ENCODE measurements at places on chromosomes 5 and 9.

- DNase-seq: no peak
Observed at GRCh38 chr5:126978258-126978657, 52.1 kb downstream of the MARCHF3 start.

- DNase-seq: no peak
Observed at GRCh38 chr9:123220127-123220526, 48.3 kb downstream of the STRBP start.

DNA sequence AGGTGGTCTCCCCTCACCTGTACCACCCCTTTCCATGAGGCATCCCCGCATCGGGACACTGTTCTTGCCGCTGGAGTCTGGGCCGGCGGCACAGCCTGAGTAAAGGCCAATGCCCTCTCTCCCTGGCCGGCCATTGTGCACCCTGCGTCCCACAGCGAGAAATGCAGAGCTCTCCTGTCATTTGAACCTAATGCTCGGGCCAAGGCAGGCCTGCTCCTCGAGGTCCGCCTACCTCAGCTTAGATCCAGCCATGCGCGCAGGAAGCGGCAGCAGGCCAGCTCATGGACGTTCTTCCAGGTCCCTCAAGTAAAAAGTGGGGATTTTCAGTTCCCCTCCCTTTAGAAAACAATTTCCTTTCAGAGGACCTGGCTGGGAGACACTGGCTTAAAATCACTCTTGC lies 135.0 kb downstream of the HSD17B3 start:
- DNase-seq: no peak

GRCh38 chr5:68732251-68732650 lies 361.6 kb upstream of the SLC30A5 start:
- DNase-seq: no peak

DNA sequence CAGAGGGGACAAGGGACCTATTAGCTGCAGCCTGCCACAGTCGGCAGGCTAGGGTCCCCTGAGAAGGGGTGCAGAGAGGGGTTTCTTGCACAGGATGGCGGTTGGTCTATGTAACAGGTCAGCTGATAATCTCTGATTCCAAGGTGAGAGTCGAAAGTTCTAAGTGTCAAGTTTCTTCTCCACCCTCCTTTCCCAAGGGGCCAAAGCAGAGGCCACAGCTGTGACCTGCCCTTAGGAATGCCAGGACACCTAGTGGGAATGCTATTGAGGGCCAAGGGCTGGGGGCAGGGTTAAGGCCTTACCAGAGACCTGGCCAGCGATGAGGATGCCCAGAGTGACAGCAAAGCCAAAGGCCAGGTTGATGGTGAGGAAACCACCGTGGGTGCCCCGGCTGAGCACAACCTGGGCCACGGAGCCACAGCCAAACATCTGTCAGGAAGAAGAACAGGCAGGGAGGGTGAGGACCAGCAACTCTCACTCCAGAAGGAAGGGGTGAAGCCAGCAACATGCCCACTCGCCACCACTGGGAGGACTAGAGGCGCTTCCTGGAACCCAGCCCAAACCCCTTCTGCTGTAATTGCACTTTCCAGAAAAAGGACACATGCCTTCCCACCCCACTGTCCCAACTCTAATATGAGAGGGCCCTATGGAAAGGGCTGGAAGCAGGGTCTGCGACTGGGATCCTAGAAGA lies 3.8 kb downstream of the AQP3 start:
- no peak for DNase-seq

GRCh38 chr9:88925481-88925880 lies 65.8 kb upstream of the S1PR3 start:
- DNase-seq: no peak
